ENCODE measurements at places on chromosomes 2 and 18.

DNA sequence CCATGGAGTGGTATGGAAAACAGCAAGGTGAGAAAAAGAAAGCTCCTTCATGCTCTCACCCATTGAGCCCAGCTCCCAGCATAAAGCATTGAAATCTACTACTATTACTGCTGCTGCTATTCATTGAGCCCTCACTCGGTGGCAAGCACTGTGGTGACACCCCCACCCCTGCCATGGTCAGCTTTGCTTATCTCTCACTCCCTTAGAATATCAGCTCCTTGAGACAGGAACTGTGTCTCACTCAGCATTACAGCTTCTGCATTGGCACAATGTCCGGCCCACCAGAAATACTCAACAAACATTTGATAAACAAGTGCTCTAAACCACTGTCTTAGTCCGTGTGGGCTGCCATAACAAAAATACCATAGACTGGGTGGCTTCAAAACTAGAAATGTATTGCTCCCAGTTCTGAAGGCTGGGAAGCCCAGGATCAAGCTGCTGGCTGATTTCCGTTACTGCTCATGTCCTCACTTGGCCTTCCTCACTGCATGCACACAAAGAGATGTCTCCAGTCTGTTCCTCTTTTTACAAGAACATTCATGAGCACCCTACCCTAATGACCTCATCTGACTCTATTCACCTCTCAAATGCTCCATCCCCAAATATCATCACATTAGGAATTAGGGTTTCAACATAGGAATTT is 116.3 kb downstream of the ZBTB7C start:
- no peak for DNase-seq

GRCh38 chr2:12493031-12493513 is 223.7 kb upstream of the TRIB2 start:
- no peak for DNase-seq

GRCh38 chr18:331221-331821 is 63.5 kb upstream of the THOC1 start:
- no peak for DNase-seq

DNA sequence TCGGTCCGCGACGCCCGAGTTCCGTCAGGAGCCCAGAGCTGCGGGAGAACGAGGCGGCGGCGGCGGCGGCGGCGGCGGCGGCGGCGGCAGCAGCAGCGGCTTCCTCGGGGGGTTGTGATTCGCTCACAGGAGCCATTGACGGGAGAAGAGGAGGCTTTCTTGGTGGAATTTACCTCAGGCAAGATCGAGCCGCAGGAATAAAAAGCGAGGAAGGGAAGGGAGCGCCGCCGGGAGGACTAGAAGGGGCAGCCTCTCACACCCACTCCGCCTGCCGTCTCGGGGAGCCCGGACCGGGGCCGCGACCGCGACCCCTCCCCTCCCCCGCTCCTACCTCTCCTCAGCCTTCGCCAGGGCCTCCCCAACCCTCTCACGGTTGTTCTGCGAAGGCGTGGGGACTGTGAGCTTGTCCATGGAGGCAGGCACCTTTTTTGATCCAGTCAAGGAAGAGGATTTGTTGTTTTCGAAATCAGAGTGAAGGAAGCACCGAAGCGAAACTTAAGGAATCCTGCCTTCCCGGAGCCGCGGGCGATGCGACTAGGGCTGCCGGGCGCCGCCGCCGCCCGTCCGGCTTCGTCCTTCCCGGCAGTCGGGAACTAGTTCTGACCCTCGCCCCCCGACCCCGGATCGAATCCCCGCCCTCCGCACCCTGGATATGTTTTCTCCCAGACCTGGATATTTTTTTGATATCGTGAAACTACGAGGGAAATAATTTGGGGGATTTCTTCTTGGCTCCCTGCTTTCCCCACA is 506 bp downstream of the BMPR2 start:
- DNase-seq: peak; percentile 18

DNA sequence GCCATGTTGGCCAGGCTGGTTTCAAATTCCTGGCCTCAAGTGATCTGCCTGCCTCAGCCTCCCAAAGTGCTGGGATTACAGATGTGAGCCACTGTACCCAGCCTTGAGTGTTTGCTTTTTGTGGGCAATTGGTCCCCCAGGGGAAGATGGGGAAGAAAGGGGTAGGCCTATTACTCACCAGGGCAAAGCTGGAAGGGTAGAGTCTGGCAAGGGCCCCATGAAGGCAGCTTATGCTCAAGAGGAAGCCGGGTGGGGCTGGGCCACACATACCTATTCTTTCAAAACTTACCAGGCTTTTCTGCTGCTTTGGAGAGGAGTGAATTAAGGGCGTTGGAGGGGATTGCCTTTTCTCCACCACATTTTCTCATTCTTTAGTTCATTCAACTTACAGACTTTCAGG is 24.5 kb upstream of the CD28 start:
- DNase-seq: no peak

DNA sequence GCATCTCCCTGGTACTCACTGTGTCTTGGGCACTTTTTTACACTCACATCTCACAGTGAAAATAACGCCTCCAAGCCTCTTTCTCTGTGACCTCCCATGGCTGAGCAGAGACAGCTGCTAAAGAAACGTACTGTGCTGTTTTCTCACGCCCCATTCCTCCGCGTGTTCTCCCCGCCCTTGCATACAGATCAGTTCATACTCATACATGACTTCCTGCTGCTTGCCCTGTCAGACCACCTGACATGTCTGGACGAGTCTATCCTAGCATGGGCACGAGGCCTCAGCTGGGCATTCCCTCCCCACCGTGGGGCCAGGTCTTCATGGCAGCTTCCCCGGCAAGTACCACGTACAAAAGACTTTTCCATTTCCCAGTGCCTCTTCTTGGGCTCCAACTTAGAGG is 21.2 kb upstream of the IL1A start:
- DNase-seq: no peak

GRCh38 chr2:42067521-42067920 is 19.7 kb downstream of the PKDCC start:
- no peak for DNase-seq

DNA sequence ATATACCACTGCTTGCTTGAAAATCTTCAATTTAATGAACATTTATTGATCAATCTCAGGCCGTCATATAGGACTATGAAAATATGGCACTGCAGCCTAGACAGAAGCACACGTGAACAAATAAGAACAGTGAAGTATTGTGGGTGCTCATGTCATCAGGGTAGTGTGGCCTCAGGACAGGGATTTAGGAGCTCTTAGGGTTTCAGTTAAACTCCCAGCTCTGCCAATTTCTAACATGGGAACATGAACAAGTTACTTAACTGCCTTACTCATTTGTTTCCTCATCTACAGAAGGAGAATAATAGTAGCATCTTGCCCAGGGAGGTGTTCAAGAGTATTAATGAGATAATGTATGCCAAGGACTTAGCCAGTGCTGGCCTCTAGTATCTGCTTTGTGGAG is 146.0 kb upstream of the MAP3K20 start:
- no peak for DNase-seq

GRCh38 chr2:219056896-219057708 is 3.6 kb downstream of the IHH start:
- DNase-seq: no peak

DNA sequence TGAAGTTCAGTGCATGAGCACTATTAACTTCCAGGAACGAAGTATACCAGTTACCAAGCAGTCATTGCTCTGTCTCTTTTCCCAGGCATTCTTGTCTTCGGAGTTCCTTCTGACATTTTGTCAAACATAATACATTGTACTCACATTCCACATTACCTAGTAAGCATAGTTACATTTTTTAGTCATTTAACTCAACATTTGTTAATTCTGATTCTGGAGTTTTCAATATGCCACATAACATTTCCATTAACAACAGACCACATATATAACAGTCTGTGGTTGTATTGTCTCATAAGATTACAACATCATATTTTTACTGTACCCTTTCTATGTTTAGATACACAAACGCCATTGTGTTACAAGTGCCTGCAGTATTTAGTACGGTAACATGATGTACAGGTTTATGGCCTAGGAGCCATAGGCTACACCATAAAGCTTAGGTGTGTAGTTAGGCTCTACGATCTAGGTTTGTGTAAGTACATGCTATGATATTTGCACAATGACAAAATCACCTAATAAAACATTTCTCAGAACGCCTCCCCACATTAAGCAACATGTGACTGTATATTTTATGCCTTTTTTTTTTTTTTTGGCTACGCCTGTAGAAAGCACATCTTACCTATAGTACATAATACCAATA is 187.1 kb downstream of the DYM start:
- no peak for DNase-seq

DNA sequence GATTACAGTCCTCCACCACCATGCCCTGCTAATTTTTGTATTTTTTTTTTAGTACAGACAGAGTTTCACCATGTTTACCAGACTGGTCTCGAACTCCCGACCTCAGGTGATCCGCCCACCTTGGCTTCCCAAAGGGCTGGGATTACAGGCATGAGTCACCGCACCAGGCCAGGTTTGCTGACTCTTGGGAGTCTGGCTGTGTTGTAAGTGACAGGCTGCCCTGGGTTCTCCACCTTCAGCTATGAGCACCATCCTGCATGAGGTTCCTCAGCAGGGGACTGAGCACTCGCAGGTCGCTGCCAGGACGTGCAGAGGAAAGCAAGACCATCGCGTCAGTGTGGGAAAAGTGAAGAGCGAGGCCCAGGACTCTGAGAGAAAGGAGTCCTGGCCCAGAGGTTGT is 112.6 kb upstream of the NDUFV2 start:
- DNase-seq: no peak

DNA sequence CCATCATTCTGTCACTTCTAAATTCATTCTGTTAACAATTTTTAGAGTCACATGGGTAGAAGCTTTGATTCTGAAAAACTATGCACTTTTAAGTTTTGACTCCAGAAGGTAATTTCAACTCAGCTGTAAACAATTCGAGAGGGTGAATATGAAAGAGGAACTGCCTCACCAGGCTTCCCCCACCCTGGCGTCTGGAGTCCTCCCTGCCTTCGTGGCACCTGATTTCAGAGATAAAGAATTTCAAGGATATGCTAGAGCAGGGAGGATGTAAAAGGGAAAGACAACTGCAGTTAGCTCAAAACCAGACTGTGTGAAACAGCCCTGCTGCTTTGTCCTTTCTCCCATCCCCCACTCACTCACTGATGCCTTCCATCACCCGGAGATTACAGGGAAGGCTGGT is 40.7 kb downstream of the ONECUT2 start:
- DNase-seq: no peak

GRCh38 chr2:240786355-240786841 is 33.6 kb downstream of the KIF1A start:
- no peak for DNase-seq

- DNase-seq: no peak
These were observed 176.4 kb downstream of the TMEM247 start for GRCh38 chr2:46655551-46656436.

GRCh38 chr2:100704711-100705110 is 115.2 kb upstream of the NPAS2 start:
- no peak for DNase-seq

GRCh38 chr2:231621051-231621879 is 28.6 kb downstream of the TEX44 start:
- no peak for DNase-seq

DNA sequence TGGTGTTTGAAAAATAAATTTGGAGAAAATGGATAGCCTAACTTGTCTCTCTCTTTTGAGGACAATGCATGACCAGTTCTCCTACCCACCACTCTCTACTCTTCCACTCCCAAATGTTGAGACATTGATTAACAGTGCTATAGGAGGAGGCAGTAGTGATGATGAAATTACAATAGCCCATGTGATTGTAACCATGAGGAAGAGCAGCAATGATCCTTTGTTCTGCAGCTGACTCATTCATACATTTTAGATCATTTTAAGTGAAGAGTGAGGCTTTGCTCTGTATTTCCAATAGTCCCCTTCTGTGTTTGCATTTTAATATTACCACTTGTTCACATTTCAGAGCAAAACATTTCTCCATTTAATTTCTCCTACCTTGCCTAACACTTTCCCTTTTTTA is 592.3 kb downstream of the THSD7B start:
- DNase-seq: no peak

- DNase-seq: no peak
These were observed 62.8 kb downstream of the MYCN start for GRCh38 chr2:16003152-16003551.

GRCh38 chr2:83517727-83518368 is 941.2 kb downstream of the SUCLG1 start:
- no peak for DNase-seq

DNA sequence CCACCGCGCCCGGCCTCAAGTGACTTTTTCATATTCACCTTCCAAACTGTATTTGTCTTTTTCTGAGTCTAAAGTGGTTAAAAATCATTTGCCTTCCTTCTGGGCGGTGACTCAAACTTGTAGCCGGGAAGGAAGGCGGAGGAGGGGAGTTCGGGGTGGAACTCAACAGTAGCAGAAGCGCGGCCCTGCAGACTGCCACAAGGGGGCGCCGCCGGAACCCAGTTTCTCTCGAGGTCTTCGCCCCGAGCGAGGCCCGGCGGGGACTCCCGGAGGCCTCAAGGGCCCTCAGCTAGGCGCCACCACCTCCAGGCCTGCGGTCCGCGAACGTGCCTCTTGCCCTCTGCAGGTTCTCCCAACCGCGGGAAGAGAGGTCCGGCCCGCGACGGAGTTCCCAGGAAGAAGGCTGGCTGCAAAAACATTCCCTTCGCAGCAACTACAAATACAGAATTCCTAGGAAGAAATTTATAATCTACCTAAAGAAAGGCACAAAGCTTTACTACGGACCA is 16.8 kb upstream of the ITM2C start:
- DNase-seq: peak; percentile 79

- DNase-seq: no peak
These were observed 203.4 kb upstream of the RND3 start for GRCh38 chr2:150690870-150691269.

DNA sequence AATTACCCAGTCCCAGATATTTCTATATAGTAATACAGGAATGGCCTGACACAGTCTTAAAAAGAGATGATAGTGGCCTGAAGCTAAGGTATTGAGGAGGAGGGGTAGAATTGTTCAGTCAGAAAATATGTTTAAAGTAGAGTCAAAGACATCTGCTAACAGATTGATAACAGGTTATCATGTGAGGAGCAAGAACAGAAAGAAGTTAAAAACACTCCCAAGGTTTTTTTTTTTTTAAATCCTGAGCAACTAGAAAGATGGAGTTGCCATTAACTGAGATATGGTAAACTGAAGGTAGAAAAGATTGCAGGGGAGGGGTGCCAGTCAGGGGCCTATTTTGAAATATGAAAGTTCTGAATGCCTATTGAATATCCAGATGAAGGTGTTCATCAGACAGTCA is 43.1 kb downstream of the SP3 start:
- no peak for DNase-seq

GRCh38 chr2:136767030-136767429 is 1.7 kb downstream of the THSD7B start:
- DNase-seq: no peak

DNA sequence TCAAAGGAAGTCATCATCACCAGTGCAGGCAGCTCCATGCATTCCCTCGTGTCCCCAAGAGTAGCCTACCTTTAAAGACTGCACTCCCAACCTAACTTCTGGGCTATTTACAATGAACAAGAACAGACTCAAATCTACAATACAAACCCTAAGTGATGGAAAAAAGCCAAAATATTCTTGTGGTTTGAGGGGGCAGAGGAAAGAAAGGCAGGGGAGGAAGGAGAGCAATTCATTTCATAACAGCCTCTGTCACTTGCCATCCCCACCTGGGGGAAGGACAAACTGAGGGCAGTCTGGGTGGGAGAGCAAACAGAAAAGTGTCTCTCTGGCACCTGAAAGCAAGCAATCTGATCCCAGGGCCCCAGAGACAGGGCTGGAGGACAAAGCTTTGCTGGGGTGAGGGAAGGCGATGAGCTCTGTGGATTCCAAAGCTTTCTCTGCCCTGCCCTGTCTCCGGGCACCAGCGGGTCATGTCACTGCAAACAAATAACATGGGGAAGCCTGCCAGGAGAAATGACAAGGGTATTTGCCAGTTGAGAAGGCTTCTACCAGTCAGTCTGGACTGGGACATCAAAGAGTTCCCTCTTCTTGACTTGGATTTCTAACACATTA is 528.0 kb upstream of the TNP1 start:
- DNase-seq: no peak

All from activated CD4-positive, alpha-beta T cell treated with anti-CD3 and anti-CD28 coated beads for 1 hour (primary cell).